Natural killer cell (primary cell): ENCODE measurements at places on chromosomes 7 and 10.

DNA sequence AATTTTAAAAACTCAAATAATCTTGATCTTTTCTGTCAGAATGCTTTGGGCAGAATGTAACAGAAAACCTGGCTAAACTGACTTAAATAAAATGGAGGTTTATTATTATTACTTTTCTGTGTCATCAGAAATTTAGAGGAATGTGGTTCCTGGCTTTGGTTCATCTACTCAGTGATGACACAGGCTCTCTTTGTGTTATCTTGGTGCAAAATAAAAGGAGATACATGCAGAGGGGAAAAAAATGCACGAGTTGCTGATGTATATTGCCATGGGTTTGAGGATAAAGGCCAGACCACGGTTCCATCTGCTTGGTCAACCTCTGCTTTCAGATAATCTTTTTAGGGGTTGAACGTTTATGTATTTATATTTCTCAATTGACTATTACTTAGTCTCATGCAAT is 181.4 kb downstream of the SUGCT start:
- DNase-seq, result no peak

DNA sequence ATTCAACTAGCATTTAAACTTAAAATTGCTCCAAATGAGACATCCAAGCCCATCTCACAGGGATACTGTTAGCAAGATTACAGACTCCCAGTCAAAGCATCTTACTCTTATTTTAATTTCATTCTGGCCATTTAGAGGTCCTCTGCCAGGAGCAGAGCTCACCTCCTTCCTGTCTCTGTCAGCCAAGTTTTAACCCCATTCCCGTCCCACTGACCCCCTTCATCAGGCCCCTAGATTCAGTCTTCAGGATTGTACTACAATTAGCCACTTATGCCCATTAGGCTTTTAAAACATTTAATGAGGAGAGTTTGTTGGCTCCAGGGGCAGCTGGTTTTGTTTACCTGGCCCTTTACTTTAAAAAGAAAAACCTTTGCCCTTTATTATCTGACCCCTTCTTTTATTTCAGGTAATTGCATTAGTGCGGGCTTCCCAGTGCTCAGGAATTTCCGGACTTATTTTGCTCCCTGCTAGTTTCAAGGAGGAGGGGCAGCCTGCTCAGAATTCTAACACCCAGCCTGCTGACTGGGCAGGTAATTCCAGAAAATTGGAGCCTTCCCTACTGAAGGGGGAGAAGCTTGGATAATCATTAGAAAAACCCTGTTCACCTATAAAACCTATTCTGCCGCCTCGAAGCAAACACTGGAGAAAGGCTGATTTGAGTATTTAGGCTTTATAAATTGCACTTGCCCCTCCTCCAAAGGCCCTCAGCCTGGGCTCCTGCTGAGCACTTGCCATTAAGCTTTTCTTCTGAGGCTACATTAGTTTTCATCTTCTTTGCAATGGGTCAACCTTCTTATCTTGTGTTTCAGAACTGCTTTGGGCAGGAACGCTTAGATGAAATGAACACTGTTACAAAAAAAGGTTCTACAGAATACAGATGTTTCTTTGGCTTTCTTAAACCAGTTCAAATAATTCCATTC is 200.5 kb upstream of the HPS1 start:
- no peak for DNase-seq

GRCh38 chr10:48445932-48446331 is 139.5 kb downstream of the MAPK8 start:
- no peak for DNase-seq

DNA sequence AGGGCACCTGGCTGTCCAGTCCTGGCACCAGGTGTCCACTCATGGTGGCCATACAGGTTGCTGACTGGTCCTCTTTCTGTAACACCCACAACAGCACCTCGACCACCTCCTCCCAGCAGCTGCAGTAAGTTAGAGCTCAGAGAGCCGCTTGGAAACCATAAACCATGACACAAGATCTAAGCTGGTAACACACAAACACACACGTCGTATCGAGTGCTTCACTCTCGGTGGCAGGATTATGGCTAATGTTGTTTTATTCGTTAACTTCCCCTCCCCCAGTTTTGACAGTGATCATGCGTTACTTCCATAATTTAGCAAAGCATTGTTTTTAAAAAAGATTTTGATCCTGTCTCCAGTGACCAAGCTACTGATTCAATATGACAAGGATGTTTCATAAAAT is 59.7 kb downstream of the CAMK2B start:
- no peak for DNase-seq

DNA sequence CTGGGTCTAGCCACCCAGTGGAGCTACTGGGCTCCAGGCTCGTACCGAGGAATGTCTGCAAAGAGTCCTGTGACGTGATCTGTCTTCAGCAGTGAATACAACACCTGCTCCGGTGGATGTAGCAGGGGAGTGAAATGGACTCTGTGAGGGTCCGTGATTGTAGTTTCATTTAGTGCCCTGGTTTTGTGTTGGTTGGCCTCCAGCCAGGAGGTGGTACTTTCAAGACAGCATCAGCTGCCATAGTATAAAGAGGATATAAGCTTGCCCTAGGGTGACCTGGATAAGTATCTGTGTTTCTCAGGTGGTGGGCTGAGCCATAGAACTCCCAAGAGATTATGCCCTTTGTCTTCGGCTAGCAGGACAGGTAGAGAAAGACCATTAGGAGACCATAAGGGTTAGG is 24.6 kb upstream of the WNT2 start:
- no peak for DNase-seq

DNA sequence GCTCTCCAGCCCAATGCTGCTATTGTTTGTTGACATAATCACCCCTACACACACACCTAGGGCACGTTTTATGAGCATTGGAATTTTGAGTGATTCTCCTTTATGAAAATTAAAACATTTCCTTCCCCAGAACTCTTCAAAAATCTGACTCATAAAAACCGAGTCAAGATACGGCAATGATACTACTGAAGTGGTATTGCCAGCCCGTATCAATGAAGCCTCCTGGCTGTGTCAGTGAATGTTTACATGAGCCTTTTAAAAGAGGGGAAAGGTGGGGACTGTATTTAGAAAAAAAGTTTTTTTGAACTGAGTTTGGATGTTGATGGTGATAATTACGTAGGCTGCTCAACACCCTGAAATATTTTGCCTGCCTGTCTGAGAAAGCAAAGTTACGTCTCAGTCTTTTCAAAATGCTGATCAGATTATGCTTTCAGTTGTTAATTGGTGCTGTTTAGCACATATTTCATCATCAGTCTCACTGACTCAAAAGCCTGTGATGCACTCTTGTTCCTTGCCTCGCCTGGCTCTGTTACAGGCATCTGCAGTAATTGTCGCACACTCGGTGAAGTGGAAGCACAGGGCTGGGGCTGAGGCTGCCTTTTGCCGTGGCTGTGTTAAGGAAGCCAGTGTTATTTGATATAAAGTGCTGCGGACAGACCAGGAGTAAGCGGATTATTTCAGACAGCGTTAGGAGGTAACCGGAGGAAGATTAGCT is 157.4 kb upstream of the TCF7L2 start:
- DNase-seq, result no peak

DNA sequence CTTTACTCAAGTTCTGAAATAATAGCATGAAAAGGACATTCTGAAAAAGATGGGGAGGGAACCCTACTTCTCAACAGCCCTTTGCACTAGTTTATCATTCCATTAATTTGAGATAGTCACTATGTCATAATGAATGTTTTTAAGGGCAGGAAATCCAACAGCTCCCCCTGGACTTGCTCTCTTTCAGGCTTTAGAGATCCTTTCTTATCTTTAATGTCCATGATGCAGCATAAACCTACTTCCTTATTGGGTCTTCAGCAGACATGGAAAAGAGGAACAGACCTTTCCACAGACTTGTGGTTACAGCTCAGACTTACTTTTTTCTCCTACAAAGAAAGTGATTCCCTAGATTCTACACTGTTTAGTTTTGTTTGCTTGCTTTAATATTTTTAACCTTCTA is 87.3 kb downstream of the IDE start:
- no peak for DNase-seq

DNA sequence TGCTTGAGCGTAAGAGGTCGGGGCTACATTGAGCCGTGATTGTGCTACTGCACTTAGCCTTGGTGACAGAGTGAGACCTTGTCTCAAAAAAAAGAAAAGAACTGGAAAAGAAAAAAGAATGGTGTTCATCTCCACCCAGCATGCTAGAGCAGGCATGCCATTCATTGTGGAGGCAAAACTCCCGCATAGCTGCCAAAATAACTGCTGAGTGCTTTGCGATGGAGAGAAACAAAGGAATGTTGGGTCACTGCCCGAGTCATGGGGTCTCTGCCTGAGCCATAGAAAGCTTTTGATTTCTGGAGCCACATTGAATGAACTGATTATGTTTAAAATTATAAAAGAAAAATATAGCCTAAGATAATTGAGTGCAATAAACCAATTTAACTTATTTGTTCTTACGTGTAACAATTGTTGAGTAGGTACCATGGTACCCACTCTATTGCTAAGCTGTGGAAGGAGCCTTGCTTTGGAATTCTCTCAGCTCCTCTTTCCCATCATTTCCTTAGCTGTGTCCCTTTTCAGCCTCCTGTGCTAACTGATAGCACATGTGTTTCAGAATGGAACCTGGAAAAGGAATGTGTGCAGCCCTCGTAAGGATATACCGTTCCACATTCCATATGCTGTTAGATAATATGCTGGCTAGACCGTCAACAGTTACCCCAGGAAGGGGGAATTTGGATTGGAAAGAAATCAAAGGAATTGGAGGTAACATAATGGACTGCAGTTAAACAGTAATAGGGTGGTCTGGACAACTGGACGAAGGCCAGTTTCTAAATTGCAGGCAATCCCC is 99.0 kb downstream of the KIAA1217 start:
- DNase-seq, result no peak

GRCh38 chr10:97861097-97861750 is 11.6 kb downstream of the GOLGA7B start:
- no peak for DNase-seq

DNA sequence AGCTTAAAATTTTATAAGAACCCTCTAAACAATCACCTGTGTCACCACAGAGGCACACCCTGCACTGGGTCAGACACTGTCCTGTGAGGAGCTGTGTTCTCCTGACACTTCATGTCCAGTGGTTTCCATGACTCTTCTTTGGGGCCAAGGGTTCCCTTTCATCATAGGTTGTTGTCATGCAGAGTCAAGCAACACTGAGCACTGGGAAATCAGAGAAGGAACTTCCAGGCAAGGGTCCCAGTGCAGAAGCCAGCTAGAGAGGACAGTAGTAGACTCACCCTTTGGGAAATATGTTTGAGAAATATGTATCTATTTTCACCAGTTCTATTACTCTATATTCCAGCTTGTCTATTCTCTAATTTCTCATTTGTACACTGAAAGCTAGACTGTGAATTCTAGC is 56.4 kb upstream of the PRSS58 start:
- DNase-seq, result no peak

- no peak for DNase-seq
These were observed 163.5 kb upstream of the AGK start for GRCh38 chr7:141387521-141388217.

DNA sequence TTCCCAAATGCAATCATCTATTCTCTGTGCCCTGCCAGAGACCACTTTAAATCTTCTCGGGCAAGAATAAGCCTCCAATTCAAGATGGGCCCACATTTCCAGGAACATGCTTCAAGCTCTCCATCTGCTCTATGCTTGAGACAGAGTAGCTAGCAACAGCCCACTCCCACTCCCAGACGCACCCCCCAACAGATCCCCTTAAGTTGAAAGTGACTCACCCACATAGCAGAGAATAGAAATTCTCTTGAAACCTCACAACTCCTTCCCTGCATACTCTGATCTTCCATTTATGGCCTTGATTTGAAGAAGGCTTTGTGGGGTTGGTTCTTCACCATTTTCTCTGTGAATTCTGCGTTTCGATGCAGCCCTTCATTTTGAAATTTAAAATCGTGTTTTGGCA is 604.0 kb downstream of the INHBA start:
- no peak for DNase-seq

GRCh38 chr7:134836447-134836846 is 57.0 kb downstream of the CALD1 start:
- no peak for DNase-seq

DNA sequence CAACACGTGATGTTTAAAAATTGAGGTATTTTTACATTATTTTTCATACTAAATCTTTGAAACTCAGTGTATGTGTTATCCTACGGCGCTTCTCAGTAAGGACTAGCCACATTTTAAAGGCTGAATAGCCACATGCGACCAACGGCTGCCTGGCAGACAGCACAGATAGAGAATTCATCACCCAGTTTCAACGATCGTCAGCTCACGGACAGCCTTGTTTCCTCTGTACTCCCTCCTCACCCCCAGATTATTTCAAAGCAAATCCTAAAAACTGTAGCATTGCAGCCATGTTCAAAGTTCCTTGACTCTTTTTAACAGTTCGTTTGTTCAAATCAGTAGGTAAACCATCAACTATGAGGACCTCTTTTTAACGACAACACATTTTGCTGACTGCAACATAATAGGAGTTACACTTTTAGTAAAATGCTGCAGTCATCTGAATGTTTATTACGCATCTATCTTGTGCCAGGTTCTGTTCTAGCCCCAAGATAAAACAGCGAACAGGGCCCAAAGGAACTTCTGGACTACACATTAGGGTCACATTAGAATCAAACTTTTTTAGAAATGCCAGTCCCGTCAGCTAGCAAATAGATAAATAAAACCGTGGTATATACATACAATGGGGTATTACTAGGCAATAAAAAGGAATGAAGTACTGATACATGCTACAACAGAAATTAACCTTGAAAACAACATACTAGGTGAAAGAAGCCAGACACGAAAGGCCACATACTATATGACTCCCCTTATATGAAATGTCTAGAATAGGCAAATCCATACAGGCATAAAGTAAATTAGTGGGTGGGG is 5.7 kb downstream of the OSBPL3 start:
- no peak for DNase-seq
